Activated CD4-positive, CD25-positive, alpha-beta regulatory T cell (primary cell): ENCODE measurements at places on chromosomes 1 and 21.

- DNase-seq = no peak
Measured at GRCh38 chr21:18499761-18500376, 96.3 kb upstream of the TMPRSS15 start.

- DNase-seq = no peak
Measured at GRCh38 chr1:37064039-37064438, 29.7 kb upstream of the GRIK3 start.

DNA sequence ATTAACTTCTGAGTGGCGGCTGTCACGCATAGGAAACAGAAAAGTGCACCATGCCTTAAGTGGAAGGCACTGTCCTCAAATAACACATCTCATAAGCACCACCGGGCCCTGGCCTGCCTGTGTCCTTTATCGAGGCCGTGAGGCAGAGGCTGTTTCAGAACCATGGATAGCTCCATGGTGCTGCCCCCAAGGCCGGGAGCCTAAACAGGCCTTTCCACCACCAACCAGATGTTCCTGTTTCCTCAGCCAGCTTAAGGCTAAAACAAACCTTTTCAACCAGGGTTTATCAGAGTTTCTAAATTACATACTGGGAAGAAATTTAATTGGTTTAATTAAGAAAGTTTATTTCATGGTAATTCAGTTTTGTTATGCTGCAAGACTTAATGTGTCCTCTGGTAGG lies 114.4 kb downstream of the DMRTA2 start:
- no peak for DNase-seq

DNA sequence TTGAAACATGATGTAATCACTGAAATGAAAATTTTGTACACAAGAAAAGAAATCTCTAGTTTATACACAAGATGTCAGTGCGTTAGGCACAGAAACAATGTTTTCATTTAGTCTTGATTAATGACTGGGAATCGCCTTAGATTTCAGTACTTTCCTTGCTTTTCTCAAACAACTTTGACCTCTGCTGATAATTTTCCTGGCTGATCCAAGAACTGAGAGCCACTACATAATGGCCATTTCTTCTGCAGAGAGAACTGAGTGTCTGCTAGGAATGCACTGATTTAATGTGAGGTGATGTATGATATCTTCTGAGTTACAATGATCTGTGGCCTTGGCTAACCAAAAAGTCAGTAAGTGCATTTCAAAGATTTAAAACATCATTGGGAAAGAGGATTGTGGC lies 308.1 kb downstream of the CTH start:
- no peak for DNase-seq

GRCh38 chr1:59769736-59770095 lies 45.0 kb upstream of the HOOK1 start:
- DNase-seq = no peak

DNA sequence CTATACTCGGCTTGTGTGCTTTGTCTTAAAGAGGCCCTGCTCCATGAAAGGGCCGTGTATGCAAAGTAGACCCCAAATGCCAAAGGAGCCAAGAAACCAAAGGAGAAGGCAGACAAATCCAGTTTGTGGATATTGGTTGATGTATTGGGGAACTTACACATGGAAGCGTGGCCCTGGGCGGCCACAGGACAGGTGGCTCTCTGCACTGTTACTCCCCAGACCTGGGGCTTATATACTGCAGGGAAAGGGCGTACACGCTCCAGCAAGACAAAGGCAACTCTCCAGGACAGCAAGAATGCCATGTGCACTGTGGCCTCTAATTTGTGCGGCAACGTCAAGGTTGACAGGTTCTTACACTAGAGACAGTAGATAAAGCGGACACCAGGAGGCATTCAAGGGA lies 24.8 kb downstream of the RSPH1 start:
- DNase-seq = no peak

DNA sequence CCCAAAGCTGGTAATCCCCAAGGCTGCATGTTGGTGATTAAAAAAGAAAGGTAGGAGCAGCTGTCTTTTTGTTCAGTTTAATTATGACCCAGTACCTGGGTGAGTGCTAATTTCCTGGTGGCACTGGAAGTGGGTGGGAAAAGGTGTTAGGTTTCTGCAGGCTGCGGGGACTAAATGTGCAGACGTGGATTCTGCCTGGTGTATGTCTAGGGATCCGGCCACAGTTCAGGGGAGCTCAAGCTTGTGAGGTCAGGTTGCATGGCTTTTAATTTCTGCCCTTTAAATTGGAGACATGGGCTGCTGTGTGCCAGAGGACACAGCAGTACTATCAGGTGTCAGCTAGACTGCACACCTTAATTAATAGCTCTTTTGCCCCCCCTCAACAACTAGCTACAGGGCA lies 20.3 kb upstream of the TBX19 start:
- DNase-seq = no peak

- DNase-seq = no peak
Measured at GRCh38 chr21:44006656-44007055, 5.5 kb upstream of the TRAPPC10 start.

- no peak for DNase-seq
Measured at GRCh38 chr1:66518654-66519053, 15.3 kb upstream of the SGIP1 start.

DNA sequence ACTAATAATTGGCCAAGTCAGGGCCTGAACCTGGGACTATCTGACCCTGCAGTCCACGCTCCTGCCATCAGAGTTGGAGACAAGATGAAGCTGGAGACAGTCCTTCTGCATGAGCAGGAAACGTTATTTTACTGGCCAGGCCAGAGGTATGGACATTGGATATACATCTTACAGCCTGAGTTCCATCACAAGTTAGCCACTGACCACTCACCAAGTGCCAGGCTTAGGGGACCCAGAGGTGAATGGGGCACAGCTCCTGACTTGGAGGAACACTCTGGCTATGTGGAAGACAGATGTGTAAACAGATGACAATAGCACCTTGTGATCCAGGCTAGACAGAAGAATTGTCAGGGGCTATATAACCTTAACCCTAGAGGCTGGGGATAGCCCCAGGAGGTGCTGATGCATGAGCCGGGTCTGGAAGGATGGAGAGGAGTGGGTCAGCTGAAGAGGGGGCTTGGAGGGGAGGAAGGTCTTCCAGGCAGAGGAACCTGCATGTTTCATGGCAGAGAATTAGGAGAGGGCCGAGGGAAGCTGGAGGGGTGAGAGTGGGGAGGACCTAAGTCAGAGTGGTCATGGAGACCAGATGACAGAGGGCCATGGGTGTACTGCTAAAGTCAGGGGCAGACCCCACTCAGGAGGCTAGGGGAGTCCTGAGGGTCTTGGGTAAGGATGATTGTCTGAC lies 52.5 kb upstream of the DMRTB1 start:
- DNase-seq = no peak

GRCh38 chr1:65147424-65148177 lies 402 bp upstream of the AK4 start:
- DNase-seq = no peak

DNA sequence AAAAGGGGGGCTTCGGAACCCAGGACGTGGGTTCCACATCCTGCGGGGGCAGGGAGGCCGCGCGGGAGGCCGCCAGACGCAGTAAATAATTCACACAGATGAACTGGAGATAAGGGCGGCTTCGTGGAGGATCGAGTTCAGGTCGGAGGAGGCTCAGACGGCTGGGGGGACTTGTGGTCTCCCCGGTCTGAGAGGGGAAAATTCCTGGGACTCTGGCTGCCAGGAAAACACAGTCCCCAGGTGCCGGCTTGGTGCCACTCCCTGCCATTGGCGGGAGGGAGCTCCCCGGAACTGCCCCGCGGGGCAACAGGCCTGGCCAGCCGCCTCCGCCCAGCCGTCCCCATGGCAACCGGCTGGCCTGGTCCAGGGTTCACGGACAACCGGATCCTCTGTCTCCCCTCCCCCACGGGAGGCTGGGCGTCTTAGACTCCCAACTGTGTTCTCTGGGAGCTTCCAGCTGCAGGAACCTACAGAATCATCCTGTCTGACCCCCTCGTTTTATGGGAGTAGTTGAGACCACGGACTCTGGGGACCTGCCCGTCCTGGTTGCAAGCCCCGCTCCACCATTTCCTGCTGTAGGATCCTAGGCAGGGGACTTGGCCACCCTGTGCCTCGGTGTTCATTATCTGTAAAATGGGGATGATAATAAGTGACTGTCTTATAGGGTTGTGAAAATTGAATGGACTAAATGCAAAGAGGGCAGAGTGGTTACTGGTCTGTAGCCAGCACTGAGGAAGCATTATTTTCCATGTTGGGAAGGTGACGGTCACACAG lies 9.6 kb downstream of the CAMK2N1 start:
- no peak for DNase-seq

- no peak for DNase-seq
Measured at GRCh38 chr1:210117198-210117597, 115.4 kb upstream of the SERTAD4 start.

GRCh38 chr1:175853681-175854080 lies 110.3 kb upstream of the TNR start:
- no peak for DNase-seq

DNA sequence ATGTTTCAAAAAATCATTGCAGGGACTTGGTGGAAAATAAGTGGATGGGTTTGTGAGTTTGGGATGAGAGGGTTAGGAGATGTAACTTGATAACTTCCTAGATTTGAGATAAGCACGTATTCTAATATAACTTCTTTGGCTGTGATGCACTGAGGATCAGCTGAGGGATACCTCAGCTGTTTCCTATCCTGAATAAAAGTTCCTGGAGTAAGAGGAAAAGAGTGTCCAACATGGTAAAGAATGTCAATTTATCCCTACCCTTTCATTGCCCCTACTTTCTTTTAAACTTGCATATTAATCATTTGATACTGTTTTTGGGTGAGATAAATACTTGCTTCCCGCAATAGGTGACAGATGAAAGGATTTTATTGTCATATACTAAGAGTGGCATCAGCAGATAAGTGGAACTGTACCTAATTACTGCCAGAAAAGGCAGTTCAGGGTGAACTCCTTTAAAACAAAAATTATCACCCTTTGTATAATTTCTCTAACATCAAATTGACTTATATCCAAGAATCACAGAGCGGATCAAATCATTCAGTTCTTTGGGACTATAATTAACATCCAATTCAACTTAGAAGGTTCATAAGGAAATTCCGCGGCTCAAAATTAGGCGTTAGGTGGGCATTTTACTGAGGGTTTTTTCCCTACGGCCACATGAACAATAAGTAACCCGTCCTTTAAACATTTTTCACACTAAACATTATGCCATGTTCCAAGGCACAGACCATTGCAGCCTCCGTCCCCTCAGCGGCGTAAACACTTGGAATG lies 1.4 kb upstream of the SUCO start:
- DNase-seq = no peak

DNA sequence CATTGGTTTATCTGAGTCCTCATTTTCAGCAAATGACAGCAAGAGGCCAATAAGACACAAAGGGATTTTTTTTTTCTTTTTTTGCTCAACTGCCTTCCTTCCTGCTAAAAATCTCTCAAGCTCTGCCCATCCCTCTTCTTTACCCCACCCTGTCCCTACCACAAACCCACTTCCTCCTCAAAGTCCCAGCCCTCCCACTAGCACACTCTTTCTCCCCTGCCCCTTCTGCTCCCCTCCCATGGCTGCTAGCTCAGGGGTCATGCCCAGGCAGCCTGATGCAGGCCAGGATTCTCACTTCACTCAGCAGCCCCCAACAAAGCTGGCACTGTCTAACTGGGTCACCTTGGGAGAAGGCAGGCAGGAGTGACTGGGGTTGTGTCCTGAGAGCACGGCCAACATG lies 28.8 kb upstream of the PPP2R5A start:
- DNase-seq = no peak

DNA sequence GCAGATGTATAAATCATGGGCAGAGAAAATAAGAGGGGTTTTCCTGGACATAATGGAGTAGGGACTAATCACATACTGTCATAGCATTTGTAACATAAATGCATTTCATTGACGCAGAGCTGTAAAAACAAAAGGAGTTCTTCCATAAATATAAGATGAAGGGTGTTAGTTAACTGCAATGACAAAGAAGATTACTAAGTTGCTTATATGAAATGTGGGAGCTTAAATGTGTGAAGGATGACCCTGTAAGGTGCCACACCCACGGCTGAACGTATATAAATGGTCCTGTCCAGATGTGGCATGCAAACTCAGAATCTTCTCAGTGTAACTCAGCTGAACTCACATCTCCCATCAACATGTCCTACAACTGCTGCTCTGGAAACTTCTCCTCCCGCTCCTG lies at the start of gene KRTAP13-1:
Gene KRTAP13-1 (plus strand): TSS at position 301 of the 400 bp plus-strand sequence. CDS start 56 bp downstream, at position 357.
- DNase-seq = no peak

- DNase-seq = no peak
Measured at GRCh38 chr1:165224504-165224903, 132.0 kb downstream of the LMX1A start.

DNA sequence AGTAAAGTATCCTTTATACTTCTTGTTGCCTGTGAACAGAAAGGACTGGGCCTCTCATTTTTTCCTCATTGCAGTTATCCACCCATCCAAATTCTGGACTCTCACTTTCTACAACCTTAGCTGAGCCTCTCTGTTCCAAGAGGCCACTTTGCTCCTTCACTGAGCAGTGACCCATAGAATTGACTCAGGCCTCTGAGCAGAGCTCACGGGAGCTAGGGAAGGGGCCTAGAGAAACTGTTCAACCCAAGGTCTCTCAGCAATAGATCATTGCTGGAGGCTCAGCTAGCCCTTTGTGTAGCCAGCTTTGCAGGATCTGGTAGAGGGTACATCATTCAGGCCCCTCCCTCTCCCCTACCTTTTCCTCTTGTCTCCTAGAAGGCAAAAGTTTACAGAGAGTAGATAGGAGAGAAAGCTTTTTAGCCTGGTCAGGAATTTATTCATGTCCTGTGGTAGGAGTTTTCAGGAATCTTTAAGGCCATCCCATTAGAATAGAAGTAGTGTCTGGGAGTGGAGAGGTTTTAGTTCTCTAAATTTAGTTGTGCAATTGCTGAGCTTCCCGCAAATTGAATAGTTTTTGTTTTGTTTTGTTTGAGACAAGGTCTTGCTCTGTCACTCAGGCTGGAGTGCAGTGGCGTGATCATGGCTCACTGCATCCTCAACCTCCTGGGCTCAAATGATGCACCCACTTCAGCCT lies 6.7 kb downstream of the INTS3 start:
- DNase-seq = no peak

GRCh38 chr1:20485527-20486456 lies at the start of gene CAMK2N1:
Gene CAMK2N1, minus strand, starts transcription at chr1:20486210. Its CDS starts 831 bp downstream, at chr1:20485379.
- peak; percentile 46 for DNase-seq

DNA sequence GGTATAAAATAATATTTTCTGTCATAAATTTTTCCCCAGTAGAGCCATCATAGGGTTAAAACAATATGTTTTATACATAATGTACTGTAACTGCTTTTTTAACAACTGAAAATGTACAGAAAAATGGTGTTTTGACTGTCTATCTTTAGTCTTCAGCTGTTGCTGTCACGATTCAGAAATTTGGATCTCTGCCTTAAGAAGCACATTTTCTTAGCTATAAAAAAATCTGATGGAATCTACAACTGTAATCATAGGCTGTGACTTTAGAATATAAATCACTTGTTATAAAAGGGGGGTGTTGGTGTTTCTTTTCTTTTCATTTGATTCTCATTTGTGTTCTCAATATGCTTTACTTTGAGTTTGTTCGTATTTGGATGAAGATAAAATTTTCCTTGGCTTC lies 187.5 kb downstream of the PDE4B start:
- DNase-seq = no peak

GRCh38 chr1:189866606-189867005 lies 611.1 kb downstream of the BRINP3 start:
- DNase-seq = no peak

- DNase-seq = no peak
Measured at GRCh38 chr1:206635978-206636345, 626 bp downstream of the DYRK3 start.

- DNase-seq = no peak
Measured at GRCh38 chr1:11333631-11334030, 60.6 kb downstream of the UBIAD1 start.
